COLO829 (cell line): ENCODE measurements at places on chromosomes 4 and X.

DNA sequence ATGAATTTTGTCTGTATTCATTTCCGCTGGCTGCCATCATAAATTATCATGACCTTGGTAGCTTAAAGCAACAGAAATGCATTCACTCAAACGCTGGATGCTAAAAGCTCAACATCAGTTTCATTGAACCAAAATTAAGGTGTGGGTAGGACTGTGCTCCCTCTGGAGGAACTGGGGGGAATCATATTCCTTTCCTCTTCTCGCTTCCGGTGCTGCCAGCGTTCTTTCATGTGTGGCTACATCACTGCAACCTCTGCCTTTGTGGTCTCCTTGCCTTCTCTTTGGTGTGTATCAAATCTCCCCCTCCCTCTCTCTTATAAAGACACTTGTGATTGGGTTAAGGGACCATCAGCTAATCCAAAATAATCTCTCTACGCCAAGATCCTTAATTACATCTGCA lies 39.5 kb downstream of the NEIL3 start:
- DNase-seq = no peak

GRCh38 chrX:16067886-16068515 lies 55.4 kb upstream of the GRPR start:
- no peak for DNase-seq

- DNase-seq = no peak
Measured at GRCh38 chr4:52588097-52588496, 71.0 kb downstream of the USP46 start.

DNA sequence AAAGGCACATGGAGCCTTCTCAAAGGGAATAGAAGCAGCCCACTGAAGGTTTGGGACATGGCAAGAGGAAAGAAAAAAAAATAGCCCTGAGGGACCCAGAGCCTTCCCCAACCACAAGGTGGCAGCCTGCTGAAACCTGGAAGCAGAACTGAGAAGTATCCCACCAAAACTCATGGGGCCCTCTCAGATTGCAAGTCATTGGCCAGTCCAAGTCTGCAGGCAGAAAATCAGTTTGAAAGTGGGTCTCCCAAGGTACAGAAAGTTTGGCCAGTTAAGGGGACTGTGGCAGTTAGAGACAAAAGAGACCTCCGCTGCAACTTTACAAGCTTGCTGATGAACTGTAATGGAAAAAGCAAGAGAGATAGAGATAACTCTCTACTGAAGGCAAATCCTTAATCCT lies 155.8 kb downstream of the ANTXR2 start:
- DNase-seq = peak; percentile 23

DNA sequence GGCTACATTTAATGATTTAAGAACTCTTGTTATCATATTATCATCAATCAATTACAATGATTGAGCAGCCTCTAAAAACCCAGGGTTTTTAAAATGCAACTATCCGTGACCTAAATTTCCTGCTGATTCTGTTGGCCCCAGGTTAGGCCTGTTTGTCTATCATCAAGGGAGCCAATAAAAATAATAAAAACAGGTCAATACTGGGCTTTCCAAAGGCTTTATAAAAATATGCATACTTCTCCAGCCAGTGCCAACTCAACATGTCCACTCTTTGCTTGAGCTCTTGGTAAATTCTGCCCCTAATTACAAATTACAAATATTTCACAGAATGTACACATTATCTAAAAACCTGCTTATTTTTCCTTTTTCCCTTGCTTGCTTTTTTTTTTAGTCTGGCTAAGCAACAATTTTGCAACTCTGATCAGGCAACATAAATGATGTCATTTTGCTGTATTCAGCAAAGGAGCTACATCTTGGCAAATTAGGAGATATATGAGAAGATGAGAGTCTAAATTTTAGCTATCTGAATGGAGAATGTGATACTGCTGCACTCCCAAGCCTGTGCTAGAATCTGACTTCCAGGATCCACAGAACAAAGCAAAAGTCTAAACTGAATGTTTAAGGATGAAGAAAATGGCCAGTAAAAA lies 204.0 kb downstream of the SCFD2 start:
- no peak for DNase-seq

DNA sequence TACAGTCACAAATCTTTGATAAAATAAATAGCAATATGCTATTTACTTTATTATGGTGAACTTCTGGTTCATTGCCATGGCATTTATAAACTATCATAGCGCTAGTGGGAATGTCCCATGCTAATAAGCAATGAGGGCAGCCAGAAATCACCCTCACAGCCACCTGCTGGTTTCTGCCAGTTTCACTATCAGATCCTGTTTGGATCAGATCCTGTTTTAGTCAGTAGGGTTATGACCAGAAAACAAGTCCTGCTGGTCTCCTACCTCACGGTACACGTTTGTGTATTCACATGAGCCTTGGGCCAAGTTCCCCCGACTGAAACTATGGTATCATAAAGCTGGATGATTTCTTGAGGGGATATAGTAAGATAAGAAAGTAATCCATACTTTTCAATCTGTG lies 17.7 kb downstream of the FOXR2 start:
- DNase-seq = no peak

GRCh38 chr4:102285831-102286230 lies 59.5 kb downstream of the SLC39A8 start:
- DNase-seq = no peak

GRCh38 chr4:148204892-148205291 lies 237.3 kb downstream of the NR3C2 start:
- no peak for DNase-seq

GRCh38 chr4:128135391-128135790 lies 74.3 kb downstream of the LARP1B start:
- DNase-seq = no peak

- no peak for DNase-seq
Measured at GRCh38 chr4:17823871-17824669, 13.3 kb downstream of the NCAPG start.

GRCh38 chrX:134013092-134013497 lies 27.7 kb upstream of the GPC3 start:
- DNase-seq = no peak

GRCh38 chr4:925771-926500 lies 6.2 kb downstream of the GAK start:
- no peak for DNase-seq

GRCh38 chr4:54099748-54100574 lies at the start of gene GSX2:
TSS of gene GSX2 (plus strand) at chr4:54100163. CDS start at chr4:54100345, 182 bp downstream.
- no peak for DNase-seq

DNA sequence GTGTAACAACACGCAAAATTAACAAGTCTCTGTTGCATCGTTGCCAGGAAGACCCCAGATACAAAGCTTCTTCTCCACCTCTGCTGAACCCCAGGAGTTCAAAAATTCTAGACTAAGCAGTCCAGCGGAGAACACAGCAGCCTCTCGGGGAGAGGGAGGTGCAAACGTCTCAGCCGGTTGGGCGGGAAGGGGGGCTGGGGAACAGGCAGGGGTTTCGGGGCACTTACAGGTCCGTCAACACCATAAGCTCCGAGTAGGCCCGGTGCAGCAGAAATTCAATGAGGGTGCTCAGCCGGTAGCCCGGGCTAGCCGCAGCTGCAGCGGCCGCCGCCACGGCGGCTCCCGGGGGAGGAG lies 394 bp downstream of the MED14 start:
- no peak for DNase-seq

- no peak for DNase-seq
Measured at GRCh38 chr4:73751166-73751565, 10.8 kb downstream of the CXCL8 start.

DNA sequence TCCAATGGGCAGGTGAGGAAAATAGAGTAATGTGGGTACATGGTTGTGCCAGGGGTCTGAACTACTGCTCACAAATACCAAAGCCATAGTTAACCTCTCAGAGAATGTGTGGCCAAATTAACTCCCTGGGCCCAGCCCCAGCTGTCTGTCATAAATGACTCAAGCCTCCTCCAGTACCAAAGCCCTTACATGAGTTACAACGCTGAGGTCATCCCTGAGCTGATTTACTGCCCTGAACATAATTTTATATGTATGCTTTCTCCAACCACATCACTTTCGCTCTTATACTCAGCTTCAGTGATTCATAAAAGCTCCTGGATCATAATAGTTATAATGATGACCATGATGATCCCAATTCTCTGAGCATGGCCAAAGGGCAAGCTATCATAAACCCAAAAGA lies 283.9 kb downstream of the NKX6-1 start:
- no peak for DNase-seq

GRCh38 chr4:139552517-139553307 lies 3.3 kb downstream of the SETD7 start:
- DNase-seq = no peak

GRCh38 chrX:71872542-71873458 lies 37.8 kb upstream of the NHSL2 start:
- no peak for DNase-seq

- no peak for DNase-seq
Measured at GRCh38 chr4:155304375-155304774, 72.4 kb downstream of the MAP9 start.
